ENCODE measurements at places on chromosomes 7 and 10.

GRCh38 chr10:118504044-118504443, 91.4 kb downstream of the PRLHR start:
- DNase-seq: no peak

DNA sequence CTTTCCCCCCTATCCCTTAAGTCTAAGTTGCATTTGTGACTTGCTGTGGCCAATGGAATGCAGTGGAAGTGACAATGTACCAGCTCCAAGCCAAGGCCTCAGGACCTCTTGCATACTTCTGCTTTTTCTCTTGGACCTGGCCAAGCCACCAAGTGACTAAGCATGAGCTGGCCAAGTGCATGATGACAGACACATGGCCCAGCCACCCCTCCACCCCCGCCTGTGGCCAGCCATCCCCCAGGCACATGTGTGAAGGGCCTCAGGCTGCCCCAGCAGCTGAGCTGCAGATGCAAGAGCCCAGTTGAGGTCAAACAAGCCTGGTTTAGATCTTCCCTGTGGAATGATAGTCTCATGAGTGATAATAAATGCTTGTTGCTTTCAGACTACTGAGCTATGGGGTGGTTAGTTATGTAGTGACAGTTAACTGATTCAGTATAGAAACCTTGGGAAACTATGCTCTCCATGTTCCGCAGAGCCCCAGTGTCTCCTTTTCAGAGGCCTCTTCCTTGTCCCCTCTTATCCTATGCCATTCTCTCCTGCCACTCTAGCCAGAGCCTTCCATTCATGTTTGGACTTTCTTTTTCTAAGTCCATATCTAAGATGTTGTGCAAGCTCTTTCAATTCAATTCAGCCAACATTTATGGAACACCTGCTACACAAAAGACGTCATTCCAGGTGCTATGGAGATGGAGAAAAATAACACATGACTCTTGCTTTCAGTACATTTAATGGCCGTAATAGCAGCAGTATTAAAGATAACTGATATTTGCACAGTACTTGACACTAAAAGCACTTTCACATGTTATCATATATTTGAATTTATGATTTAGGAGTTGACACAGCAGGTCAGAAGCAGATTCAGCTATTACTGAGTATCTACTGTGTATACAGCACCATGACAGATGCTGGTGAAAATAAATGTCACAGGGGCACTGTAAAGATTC, 55.5 kb upstream of the LOXL4 start:
- no peak for DNase-seq

- no peak for DNase-seq
Observed at GRCh38 chr10:77118603-77119282, 518.9 kb downstream of the KCNMA1 start.

DNA sequence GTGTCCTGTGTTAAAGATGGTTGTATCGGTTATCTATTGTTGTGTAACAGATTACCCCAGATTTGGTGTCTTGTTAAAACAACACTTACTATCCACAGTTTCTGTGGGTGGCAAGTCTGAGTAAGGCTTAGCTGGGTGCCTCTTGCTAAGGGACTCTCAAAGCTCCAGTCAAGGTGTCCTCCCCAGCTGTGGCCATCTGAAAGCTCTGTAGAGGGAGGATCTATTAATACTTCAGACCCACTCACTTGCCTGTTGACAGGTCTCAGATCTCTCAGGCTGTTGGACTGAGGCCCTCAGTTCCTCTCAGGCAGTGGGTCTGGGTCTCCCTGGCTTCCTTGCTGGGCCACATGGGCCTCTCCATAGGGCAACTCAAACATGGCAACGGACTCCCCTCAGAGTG, 19.6 kb downstream of the ARID5B start:
- no peak for DNase-seq

DNA sequence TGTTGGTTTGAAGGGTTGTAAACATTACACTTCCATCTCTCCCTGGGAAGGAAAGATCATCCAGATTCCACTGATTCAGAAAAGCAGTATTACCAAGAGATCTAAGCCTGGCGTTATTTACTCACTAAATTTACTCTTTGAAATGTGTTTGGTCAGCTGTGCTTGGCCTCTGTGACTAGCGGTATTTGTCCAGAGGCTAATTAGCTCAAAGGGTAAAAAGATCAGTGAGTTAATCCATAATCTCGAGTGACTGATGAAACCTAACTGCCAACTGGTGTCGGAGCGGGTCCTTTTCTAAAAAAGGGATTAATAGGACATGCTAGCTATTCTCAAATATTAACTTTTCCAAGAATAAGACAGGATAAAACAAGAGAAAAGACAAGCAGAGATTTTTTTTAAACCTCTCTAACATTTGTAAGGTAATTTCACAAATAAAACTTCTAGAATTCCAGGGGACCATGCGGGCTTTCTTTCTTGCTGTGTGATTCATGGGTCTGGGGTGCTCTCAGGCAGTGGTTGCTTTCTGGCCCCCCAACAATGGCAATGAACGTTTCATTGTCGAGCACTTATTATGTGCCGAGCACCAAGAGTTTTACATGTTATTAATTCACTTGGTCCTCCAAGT, 247.3 kb upstream of the AOAH start:
- no peak for DNase-seq

- no peak for DNase-seq
Observed at GRCh38 chr10:132709471-132709951, 76.4 kb downstream of the NKX6-2 start.

- DNase-seq: no peak
Observed at GRCh38 chr7:112638675-112639400, 151.4 kb downstream of the TMEM168 start.

DNA sequence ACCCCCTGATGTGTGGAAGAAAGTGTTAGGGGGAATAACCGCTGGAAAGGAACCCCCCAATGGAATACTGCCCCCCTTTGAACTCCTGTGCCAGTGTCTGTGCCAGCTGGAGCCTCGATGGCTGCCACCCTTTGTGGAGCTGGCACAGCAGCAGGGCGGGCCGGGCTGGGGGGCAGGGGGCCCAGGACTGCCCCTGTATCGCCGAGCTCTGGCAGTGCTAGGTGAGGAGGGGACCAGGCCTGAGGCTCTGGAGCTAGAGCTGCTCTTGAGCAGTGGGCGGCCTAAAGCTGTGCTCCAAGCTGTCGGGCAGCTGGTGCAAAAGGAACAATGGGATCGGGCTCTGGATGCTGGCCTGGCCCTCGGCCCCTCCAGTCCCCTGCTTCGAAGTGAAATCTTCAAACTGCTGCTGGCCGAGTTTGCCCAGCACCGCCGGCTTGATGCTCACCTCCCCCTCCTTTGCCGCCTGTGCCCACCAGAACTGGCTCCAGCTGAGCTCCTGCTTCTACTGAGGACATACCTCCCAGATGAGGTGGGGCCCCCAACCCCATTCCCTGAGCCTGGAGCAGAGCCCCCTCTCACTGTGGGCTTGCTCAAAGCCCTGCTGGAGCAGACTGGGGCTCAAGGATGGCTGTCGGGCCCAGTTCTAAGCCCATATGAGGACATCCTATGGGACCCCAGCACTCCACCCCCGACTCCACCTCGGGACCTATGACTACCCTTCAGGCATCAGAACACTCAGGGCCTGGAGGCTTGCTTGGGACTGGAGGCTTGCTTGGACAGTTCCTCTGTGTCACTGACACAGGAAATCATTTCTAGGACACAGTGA, 2.2 kb downstream of the HPS6 start:
- no peak for DNase-seq

DNA sequence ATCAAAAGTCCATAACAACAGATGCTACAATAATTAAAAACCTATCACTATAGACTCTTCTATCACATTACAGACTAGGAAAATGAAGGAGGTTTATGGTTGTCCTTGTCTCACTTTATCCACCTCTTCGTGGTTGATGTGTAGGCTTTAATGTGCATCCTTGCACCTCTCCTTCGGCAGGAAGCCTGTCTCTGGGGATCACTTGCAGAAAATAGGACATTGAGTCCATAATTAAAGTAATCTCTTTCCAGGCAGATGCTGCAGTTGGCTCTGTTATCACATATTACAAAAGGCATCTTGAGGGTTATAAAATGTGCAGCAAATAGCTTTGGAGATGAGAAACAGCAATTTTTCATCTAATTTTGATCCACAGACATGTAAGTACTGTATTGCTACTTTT, 168.4 kb downstream of the RELN start:
- DNase-seq: no peak

DNA sequence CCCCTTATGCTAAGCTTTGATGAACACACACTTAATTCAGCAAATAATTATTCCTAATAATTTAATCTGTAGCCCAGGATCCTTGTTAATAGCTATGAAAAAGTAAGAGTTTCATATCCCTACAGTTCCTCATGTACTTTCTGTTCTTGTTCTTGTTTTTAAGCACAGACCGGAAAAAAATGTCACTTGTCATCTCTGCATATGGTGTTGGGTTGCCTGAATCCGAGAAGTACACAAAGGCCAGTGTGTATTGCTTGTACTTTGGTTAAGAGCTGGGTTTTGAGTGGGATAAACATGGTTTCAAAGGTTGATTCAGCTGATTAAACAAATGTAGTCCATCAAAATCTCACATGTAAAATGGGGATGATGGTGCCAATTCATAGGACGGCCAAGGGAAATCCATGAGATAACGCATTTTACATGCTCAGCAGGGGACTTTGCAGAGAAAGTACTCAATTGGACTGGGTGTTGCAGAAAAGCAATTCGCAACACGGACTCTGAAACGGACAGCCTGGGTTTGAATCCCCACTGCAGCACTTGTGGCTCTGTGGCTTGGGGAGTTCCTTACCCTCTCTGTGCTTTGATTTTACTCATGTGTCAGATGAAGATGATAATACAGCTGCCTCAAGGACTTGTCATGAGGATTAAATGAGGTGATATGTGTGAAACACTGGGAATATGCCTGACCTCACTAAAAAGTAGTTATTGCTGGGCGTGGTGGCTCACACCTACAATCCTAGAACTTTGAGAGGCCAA, 71.7 kb downstream of the MAP3K8 start:
- DNase-seq: no peak

DNA sequence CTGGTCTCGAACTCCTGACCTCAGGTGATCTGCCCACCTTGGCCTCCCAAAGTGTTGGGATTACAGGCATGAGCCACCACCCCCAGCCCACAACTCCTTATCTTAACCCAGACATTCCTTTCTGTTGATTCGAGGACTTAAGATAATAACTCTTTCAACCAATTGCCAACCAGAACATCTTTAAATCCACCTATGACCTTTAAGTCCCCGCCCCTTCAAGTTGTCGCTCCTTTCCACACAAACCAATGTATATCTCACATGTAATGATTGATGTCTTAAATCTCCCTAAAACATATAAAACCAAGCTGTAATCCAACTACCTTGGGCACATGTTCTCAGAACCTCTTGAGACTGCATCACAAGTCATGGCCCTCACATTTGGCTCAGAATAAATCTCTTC, 7.8 kb upstream of the ANKRD2 start:
- no peak for DNase-seq

GRCh38 chr7:79182283-79182682, 271.2 kb downstream of the MAGI2 start:
- DNase-seq: no peak

DNA sequence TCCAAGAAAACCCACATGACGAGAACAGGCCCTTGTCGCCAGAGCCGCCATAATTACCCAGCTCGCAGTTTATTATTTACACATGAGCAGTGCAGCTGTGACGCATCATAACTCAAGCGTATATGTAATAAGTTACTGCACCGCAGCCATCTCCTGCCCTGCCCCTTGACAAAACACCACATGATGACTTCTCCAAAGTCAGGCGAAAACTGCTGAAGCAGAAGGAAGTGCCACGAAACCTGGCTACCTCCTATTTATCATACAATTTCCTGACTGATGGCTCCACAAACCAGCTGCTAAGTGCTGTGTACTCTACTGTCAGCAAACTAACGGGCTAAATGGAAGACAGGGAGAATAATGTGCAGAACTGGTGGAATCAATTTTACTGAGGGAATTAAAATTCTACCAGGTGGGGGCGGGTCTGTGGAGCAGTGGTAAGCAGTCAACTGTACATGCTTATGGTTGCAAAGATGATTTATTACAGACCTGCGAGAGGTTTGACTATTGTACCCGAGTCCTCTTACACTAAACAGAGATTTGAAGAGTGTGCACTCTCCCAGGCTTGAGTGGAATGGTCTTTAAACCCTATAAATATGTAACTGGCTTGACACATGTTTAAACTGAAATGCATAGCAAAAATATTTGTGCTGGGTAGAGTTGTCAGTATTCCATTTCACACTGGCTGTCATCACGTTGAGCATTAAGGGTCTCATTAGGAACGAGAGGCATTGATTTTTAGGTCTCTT, 156.0 kb downstream of the GLI3 start:
- no peak for DNase-seq

GRCh38 chr7:118183428-118183785, 557 bp upstream of the LSM8 start:
- no peak for DNase-seq

DNA sequence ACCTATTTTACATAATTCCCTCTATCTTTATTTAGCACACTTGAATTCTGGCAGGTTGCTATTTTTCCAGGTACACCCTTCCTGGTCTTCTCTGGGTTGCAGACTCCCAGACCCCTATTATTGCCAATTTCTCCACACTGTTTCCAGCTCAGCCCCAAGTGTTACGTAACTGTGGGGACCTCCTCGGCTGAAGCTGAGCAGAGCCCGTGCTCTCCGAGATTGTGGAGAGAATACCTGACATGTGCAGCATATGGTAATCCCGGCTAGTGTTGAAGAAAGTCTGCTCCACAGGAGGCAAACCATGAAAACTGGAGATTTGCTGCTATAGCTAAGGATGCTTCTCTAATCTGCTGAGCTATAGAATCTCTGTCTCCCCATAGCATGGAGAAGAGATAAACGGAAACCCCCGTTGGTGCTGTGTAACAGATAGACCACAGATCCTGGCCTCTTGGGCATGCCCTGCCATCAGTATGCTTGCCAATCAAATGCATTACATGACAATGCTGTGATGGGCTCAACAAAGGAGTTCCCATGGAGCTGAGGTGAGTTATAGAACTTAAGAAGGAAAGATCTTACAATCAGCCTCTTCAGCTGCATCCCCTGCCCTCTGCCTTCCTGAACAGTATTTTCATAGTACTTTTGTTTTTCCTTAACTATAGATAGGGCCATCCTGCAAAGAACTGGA, 144.6 kb upstream of the AOAH start:
- no peak for DNase-seq

DNA sequence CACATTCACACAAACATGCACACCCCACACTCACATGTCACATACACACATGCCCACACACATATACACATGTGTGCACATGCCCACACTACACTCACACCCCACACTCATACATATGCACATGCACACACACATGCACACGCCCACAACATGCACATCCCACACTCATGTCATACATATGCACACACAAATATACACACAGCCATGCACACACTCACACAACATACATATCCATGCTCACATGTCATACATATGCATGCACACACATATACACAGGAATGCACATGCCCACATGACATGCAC, 219.8 kb downstream of the DNAJB6 start:
- no peak for DNase-seq

- DNase-seq: no peak
Observed at GRCh38 chr7:105215182-105215581, 173.5 kb downstream of the SRPK2 start.

- no peak for DNase-seq
Observed at GRCh38 chr7:74148491-74148890, 25.7 kb upstream of the EIF4H start.

- no peak for DNase-seq
Observed at GRCh38 chr10:110307805-110308204, 3.1 kb upstream of the SMNDC1 start.

All from CD8-positive, alpha-beta memory T cell (primary cell).